ENCODE measurements at places on chromosomes 12 and 14.

- no peak for DNase-seq
Measured at GRCh38 chr14:77053046-77053841, 24.7 kb upstream of the IRF2BPL start.

DNA sequence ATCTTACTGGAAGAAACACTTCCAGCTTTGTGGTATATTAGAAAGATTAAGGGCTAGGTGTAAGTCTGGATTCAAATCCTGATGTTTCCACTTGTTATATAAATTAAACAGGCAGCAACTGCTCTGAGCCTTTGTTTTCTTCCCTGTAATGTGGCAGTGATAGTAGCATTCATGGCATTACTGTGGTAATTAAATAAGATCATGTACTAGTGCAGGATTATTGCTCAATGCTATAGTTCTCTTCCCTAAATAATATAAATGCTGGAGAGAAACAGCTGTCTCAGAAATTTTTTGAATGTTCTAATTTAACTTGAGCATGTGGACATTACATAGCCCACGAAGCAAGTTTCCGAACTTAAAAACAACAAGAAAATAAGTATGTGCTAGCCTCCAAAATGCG, 5.4 kb downstream of the TMEM117 start:
- DNase-seq = no peak

DNA sequence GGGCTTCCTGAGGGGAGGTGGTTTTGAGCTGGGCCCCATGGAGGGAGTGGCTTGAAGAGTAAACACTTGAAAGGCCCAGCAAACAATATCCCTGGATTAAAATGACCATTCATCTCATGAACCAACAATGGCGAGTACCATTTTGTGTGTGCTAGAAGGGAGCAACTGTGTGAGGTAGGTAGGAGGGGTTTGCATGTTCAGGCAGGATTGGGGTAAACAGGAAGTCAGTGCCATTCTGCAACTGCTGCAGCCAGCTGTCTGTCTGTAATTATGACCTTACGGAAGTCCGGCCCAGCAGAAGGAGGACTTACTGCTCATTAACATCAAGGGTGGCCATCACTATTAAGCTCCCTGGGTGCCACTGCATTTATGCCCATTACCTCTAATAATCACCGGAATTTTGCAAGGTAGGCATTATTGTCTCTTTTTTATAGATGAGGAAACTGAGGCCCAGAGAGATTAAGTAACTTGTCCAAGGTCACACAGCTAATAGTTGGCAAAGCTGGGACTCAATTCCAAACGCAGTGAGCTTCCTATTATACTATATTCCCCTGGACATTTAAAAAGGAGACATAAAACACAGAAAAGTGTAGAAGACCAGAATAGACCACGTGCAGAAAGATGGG, 16.6 kb upstream of the IFI27L2 start:
- no peak for DNase-seq

- no peak for DNase-seq
Measured at GRCh38 chr12:130958557-130959140, 4.9 kb downstream of the ADGRD1 start.

DNA sequence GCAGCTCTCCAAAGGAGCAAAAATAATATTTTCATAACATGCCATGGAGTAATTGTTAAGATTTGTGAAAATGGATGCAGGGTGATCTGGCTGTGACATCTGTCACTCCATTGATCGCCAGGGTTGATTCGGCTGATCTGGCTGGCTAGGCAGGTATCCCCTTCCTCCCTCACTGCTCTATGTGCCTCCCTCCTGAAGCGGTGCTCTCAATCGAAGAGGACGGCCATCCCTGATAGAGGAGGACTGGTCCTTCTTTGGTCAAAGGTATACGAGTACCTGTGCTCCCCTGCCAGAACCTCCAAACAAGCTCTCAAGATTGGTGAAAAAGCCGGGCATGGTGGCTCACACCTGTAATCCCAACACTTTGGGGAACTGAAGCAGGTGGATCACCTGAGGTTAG, 47.9 kb downstream of the VCPKMT start:
- no peak for DNase-seq

DNA sequence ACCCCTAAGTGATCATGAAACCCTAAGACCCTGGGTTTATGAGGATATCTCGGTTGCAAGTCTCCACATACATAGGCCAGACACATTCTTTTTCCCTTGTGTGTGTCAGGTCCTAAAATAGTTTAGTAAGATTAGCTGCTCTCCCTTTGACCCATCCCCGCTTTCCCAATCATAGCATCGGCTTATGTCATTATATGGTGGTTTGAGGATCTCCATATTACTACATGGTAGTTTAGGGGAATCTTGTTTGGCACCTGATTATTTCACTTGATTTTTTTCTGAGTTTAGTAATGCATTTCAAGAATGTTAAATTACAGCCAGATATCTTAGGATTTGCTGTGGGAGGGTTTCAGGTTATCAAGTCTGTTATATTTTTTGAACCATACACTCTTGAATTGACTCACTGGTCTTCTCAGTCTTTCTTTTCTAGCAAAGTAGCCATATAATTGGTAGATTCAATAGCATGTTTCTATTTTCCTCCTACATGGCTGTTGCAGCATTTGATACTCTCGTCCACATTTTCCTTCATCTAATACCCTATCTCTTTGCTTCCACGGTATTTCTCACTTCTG, 68.3 kb upstream of the TRHDE start:
- no peak for DNase-seq

DNA sequence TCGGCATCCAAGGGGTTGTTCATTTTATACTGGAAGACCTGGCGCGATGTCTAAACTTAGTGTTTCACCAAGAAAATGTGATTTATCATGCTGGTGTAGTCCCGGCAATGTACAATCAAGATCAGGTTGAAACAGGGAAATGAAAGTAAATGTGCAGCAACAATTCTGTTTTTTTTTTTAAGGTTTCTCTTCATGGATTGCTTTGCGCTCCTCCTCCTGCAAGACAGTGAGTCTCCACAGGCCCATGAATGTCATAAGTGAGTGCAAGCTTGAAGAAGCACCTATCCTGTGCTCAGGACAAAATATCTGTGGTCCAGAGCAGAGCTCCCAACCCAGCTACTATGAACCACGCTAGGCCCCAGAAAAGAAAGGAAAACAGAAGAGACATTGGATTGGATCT, 143.4 kb downstream of the KCNK10 start:
- DNase-seq = no peak

DNA sequence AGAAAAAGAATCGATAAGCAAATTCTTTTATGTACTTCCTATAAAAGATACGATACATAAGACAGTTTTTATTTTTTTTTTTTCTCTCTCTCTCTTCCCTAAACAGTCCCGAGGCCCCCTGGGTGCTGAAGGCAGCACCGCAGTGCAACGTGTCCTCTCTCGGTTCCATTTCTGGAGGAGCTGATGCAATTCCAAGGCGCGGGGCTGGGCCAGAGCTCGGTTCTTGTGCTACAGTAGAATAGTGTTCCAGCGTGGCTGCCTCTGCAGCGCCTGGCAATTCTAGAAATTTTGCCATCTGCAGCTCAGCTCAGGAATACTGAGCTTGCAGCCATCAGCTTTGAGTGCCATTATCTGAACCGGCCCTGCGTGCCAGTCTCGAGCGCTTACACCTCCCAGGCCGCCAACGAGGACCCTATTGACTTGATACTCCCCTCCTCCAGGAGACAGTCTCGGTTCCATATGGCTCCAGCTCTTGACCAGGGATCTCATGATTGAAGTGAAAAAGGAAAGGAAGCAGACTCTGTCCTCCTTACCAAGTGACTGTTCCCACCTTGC, 630 bp downstream of the ALDH1L2 start:
- DNase-seq = no peak

DNA sequence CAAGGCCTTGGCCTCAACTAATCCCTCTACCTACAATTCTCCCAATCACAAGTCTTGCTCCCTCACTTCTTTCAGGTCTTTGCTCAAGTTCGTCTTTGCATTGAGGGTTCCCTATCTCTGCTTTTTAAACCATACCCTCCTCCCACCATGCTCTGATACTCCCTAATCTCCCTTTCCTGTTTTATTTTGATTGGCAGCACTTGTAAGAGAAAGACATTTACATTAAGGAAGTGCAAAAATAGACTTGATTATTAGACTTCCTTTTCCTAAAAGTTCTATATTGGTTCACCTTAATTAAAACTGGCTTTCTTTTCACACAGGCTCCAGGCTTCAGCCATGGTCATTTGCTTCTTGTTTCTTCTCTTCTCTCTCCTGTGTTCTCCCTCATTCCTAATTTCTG, 18.3 kb upstream of the WIF1 start:
- no peak for DNase-seq
